ENCODE measurements at places on chromosomes 3 and 15.

DNA sequence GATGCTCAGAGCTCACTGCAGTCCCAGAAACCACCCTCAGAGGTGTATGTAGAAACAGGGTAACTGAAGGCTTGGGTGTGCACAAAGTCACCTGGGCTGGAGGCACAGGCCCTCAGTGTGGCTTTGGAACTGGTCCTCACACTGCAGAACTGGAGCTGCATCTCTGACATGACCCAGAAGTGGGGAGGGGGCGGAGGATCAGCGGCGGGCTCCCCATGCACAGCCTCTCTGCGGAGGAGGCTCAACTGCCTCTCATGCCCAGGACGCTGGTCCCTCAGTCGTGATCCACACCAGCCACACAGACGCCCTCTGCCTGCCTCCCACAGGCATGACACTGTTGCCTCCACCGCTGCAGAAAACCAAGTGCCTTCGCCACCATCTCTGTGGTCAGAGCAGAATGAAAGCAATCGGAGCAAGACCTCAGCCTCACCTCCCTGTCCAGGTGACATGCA, 73.7 kb downstream of the TM2D3 start:
- no peak for DNase-seq

DNA sequence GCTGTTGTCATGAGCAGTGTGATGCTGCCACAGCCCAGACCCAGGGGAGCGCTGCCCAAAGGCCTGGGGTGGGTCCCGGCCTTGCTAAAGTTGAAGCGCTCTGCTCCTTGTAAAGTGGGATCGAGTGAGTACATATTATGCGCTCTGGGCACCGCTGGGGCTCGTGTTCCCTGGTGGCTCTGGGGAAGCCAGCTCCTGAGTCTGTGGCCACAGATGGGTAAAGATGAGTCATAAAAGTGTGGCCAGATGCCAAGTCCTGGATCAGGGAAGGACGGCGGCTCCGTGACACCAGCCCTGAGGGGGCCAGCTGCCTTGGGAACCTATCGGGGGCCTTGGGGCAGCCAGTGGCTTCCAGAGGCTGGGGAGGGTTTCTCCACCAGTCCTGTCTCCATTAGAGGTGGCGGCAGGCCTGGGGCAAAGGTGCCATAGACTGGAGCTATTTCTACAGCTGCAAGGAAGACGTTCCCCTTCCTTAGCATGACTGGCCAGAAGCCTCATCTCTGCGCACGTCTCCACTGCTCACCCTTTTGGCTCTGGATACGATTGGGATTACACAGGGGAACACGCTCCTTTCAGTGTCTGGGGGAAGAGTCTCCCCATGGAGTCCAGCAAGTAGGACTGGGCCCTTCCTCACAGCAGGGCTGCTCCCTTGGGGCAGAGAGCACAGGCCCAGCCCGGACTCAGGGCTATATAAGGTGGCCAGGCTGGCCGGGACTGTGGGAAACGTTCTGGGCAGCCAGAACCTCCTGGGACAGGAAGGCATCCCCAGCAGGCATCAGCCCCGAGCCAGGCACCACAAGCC, 1.2 kb upstream of the ITIH4 start:
- no peak for DNase-seq

DNA sequence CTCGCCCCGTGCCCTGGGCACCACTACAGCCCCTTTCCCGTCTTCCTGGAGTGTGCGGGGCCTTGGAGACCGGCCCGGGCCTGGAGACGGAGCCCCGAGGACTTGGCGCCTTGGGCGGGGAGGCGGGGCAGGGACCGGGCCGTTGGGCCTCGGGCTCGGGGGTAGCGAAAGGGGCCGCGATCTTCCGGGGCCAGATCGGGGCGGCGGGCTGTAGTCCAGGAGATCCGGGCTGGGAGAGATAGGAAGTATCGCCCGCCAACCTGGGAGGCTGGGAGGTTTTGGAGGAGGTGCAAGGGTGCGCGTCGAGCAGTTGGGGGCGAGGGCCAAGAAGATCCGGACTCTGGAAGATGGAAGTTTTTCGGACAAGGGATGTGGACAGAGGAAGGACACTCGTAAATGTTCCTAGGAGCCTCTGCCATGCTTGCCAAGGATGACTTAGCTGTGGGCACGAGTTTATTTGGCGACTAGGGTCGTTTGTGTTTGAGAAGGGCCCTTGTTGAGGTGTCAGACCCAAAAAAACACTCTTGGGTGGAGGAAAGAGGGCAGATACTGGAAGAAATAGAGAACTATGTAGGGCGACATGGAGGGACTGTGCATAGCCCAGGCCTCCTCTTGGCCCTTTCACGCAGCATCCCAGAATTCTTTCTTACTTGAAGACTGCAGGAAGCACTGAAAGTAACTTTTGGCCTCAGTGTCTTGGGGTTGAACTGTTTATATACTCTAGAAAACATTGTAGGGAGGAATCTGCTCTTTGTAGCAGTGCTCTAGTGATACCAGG, 712 bp downstream of the RTF1 start:
- DNase-seq = no peak

GRCh38 chr3:151074256-151074655, 11.2 kb upstream of the MED12L start:
- DNase-seq = no peak

GRCh38 chr3:61570813-61571212, 9.4 kb downstream of the PTPRG start:
- DNase-seq = no peak

DNA sequence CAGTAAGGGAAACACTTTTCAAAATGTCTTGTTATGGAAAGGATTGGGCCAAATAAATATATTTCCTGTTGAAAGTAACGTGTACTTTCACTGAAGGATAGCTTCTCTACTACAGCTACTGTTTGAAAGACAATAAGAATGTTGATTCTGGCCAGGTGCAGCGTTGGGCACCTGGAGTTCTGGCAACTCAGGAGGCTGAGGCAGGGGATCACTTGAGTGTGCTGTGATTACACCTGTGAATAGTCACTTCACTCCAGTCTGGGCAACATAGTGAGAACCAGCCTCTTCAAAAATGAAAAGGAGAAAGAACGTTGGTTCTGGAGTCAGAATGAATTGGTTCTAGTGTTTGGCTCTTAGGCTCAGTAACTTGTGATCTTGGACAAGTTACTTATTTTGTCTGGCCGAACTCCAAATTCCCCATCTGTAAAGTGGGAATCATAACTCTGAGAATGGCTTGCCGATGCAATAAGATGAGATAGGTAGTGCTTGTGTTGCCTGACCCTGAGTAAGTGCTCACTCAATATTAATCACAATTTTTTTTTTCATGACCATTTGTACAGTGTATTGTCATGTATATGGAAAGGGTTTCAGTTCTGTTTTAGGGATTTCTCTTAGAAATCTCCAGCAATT, 310.8 kb downstream of the PTPRG start:
- DNase-seq = no peak

DNA sequence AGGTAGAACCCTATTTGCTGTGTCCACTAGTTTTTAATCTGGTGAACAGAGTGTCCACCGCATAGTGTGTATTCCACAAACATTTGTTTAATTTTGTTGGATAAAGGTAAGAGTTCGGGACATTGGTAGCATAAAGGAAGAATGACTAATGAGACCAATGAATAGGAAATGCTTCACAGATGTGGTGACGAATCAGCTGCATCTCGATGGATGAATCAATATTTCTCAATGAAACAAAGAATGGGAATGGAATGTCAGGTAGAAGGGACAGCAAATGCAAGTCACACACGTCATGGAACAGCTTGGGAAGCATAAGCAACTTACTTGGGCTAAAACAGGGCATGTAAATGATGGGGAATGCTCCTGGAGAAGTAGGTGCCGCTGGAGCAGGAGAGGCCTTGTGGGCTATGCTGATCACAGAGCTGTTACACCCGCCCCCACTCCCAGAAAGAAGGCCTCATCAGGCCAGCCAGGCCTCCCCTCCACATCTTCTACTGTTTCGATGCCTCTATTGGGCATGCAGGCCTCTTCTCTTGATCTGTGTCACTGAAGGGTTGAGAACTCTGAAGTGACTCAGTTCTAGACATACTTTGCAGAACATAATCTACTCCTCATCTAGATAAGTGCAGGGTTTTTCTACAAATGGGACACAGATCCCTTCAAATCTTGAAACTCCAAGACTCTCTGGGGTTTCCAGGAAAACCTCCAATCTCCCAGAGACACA, 120.0 kb upstream of the GADL1 start:
- no peak for DNase-seq

DNA sequence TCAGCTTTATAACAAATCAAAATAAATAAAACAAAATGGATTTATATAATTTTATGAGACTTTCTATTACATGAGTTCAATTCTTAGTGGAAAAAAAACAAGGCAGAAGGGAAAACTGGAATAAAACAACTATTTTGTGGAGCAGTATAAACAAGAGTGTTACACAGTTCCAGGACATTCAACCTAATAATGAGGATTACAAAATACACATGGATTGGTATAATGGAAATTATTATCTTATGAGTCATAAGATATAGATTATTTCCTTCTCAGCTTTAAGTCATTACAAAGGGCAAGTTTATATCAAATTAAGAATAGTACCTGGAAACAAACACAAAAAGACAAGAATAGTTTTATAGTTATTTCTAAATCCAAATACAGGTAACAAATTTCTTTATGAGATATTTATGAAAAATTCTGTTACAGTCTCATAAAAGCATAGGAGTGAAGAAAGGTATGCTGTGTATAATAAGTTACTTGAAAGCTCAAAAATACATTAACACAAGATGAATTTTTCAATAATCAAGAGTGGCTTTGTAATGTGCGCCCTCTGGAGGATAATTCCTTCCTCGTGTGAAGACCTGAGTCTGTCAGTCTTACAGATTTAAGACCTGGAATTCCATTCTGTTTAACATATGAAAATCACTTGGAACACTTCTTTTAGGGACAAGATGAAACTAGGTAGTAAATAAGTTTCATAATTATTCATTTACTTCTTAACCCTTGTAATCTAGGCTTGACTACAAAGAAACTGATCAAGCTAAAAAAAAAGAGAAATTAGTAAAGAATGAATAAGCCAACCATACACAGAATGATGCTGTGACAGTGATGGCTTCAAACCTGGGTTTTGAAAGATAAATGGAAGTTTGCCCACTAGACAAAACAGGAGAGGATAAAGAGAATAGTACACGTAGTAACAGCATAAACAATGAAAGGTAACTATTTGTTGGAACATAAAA, 9.5 kb downstream of the COPS2 start:
- DNase-seq = no peak

GRCh38 chr15:91047545-91048199, 25.3 kb upstream of the VPS33B start:
- no peak for DNase-seq

GRCh38 chr3:114582929-114583328, 289.1 kb downstream of the TIGIT start:
- no peak for DNase-seq

DNA sequence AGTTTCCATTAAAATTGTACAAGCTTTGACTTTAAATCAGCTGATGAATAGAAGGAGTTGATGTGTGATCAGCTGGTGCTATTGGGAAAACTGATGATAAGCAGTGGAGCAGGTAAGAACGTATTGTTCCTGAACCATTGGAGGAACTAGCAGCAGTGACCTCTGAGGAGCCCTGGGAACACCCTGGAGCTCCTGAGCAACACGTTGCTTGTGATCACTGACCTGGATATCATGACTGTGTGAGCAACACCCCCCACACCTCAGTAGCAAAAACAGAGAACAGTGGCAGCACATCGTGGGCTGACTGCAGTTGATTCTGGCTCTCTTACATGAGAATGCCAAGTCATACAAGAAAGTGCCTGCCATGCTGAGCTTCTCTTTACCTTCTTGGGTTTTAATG, 72.9 kb downstream of the BLM start:
- no peak for DNase-seq

DNA sequence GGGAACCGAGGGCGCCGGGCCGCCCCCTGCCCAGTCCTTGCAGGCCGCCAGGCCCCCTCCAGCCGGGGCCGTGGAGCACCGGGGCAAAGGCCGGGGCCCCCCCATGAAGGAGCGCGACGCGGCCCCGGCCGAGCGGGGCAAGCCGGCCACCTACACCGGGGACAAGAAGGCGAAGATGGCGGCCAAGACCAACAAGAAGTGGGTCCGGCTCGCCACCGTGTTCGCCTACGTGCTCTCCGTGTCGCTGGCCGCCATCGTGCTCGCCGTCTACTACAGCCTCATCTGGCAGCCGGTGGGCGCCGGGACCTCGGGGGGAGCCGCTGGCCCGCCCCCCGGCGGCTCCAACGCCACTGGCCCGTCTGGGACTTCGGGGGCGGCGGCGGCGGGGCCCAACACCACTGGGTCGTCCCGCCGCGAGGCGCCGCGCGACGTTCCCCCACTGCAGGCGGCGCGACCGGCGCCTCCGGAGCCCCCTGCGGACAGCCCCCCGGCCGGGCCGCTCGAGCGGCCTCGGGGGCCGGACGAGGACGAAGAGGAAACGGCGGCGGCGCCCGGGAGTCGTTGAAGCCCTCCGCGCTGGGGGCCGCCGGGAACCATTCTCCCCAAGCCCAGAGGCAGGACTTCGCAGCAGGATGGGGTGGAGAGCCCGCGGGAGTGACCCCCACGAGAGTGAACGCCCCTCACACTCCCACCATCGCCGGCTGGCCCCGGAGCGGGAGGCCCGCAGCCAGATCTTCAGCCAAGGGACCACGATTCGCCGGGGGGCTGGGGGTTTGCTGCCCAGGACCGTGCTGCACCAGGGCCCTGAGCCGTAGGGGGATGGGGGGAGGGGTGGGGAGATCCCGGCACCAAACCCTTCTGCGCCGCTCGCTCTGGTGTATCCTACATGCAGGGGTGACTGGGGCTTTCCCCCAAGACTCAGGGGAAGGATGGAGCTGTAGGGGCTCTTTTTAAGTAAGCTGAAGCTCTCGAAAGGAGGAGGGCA, 753 bp downstream of the INAFM2 start:
- DNase-seq = peak; percentile 71

GRCh38 chr3:186569779-186570095, 783 bp upstream of the DNAJB11 start:
- no peak for DNase-seq

DNA sequence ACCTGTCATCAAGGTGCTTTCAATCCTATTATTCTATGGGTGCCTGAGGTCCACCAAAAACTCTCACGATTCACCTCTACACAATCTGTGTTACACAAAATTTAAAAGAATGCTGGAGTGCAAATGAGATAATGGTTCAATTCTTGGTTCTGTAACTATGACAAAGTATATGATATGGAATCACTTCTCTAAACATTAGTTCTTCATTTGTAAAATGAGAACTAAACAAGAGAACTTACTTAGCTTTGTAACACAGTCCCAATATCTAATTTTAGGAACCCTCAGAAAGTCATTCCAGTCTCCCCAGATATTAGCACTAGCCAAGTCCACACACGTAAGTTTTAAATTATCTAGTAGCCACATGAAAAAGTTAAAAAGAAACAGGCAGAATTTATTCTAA, 111.5 kb downstream of the TBL1XR1 start:
- no peak for DNase-seq

GRCh38 chr15:88981244-88982215, 68.4 kb upstream of the MFGE8 start:
- DNase-seq = no peak

- DNase-seq = no peak
Observed at GRCh38 chr3:57783186-57784088, 27.3 kb downstream of the SLMAP start.

Data from stimulated activated effector memory CD8-positive, alpha-beta T cell treated with anti-CD3 and anti-CD28 coated beads, Interleukin-12 subunit alpha, Interleukin-12 subunit beta, amount 100 ng/mL, for 72 hours (primary cell).